ENCODE measurements at places on chromosomes 3 and 15.

GRCh38 chr15:89198934-89199333 lies 22.4 kb downstream of the RLBP1 start:
- no peak for DNase-seq

DNA sequence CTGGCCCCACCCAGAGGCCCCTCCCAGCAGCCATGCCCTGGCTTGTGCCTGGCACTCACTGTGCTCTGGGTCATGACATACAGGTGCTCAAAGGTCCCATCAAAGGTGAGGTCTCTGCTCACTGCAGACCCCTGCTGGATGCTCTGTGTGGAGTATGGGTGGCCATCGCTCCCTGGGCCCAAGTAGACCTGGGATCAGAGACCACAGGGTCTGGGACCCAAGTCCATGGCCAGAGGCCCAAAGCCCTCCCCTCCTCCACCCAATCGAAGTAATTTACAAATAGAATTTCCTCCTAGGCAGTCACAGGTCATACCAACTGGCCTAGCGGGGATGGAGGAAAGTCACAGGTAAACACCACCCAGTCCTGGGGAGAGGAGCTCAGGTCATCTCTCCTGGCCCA lies 7.6 kb downstream of the PLXNB1 start:
- no peak for DNase-seq

DNA sequence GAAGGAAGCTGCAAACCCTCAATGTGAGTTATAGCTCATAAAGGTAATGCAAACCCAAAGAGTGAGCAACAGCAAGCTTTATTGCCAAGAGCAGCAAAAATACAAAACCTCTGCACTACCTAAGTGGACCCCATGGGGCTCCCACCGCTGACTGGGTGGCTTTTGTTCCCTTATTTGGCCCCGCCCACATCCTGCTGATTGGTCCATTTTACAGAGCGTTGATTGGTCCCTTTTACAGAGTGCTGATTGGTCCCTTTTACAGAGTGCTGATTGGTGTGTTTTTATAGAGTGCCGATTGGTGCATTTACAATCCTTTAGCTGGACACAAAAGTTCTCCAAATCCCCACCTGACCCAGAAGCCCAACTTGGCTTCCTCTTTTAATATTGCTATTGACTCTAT lies 154.5 kb upstream of the NSMCE3 start:
- DNase-seq = no peak

GRCh38 chr3:37308247-37308646 lies 133.9 kb upstream of the LRRFIP2 start:
- no peak for DNase-seq

DNA sequence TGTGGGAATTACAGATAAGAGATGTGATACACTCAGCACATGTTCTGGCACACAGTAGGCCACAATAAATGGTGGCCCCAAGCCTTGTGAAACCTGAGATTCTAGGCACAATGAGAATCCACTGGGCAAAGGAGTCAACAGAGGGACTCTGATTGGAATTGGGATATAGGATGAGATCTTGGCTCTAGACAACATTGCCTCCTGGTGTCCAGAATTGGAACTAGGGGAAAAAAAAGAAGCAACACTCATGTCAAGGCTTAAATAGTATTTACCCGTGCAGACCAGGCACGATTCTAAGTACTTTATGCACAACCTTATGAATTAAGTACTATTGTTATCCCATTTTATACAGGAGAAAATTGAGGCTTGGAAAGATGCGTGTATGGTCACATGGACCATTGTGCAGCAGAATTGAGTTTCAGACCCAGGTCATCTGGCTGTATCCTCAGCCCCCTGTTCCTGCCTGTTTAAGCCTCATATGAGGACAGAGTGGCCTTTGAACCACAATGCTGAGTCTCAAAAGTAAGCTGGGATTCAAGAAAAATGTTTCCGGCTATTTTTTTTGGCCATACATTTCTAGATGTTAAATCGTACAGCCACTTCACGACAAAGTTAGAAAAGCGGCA lies 124.8 kb downstream of the SV2B start:
- DNase-seq = no peak

DNA sequence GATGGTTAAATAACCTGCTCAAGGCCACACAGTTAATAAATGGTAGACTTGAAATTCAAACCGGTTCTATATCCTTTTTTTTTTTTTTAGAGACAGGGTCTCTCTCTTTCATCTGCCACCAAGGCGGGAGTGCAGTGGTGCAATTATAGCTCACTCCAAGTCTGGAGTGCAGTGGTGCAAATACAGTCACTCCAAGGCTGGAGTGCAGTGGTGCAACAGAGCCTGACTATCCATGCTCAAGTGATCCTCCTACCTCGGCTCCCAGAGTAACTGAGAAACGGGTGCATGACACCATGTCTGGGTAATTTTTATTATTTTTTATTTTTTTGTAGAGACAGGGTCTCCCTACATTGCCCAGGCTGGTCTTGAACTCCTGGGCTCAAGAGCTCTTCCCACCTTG lies 23.4 kb downstream of the DPP8 start:
- no peak for DNase-seq

- no peak for DNase-seq
These were observed 24.0 kb downstream of the AMOTL2 start for GRCh38 chr3:134350266-134350665.

DNA sequence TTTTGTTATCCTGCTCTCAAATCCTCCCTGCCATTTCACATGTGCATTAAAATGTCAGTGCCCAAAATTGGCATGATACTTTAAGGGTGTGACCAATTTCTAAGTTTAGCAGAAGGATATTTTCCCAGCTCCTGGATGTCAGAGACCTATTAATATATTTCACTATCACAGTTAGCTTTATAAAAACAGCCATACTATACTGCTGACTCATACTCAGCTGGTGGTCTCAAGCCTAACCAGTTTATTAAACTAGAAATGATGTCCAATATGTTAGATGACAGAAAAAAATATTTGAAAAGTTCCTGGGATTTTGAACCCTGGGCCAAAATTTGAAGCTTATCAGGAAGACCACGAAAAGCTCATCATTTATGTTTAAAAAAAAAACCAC lies 60.9 kb upstream of the ZNF280D start:
- no peak for DNase-seq

GRCh38 chr3:196225763-196226364 lies 9.5 kb downstream of the SLC51A start:
- no peak for DNase-seq

DNA sequence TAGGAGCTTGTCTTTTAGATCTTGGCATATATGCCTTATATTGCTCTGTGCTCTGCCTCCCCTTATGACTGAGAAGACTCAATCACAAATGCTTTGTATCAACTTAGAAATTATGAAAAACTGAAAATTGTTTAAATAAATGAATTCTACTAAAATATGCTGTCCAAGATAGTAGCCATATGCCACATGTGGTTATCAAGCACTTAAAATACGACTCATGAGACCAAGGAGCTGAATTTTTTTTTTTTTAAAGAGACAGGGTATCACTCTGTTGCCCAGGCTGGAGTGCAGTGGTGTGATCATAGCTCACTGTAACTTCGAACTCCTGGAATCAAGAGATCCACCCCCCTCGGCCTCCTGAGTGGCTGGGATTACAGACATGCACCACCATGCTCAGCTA lies 118.3 kb downstream of the RFTN1 start:
- DNase-seq = no peak

DNA sequence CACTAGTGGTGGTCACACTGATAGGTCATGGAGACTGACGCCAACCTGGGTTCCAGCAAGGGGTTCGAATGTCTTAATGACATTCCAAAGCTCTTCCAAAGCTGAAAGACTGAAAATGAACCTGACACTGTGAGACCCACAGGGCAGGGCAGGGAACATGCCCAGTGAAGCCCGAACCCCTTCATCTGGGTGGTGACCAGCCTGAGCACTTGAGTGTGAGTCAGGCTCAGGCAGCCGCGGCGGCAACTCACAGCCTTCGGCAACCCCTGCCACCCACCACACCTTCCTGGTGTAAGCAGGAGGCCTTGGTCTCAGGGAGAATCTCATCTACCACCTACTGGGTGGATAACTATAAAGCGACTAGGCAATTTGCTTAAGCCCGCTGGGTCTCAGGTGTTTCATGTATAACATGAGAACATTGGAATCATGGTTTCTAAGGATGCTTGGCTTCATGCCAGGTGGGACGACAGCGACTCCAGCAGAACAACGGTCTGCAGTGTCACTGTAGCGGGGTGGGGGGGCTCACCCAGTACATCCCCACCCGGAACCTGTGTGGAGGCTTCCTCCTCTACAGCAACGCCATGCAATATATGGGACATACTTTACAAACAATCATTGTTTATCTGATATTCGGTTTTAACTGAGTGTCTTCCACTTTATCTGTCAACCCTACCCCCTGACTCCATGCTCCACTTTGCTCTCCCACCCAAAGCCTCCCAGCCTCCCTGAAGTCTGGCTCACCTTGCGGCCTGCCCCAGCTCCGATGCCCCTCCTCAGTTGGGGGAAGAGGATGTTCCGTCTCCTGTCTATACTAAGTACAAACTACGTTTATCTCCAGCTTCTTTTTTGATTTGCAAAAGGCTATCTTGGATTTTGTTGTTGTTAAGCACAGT lies 125.0 kb upstream of the MEF2A start:
- DNase-seq = peak; percentile 9

- DNase-seq = no peak
These were observed 597 bp downstream of the P2RY12 start for GRCh38 chr3:151383956-151384355.

- DNase-seq = no peak
These were observed 61.5 kb upstream of the RPL35A start for GRCh38 chr3:197888511-197888910.

GRCh38 chr3:59320080-59320479 lies 270.3 kb upstream of the CFAP20DC start:
- no peak for DNase-seq

DNA sequence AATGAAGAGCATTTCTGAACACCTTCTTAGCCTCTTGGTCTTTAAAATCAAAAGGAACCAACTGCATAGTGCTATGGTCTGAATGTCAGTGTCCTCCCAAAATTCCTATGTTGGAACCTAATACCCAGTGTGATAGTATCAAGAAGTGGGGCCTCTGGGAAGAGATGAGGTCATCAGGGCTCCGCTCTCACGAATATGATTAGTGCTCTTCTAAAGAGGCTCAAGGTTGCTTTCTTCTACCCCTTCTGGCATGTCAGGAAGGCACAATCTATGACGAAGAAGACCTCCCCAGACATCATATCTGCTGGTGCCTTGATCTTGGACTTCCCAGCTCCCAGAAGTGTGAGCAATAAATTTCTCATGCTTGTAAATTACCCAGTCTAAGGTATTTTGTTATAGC lies 209.5 kb downstream of the MAGI1 start:
- DNase-seq = no peak

GRCh38 chr15:83318861-83319415 lies 34.5 kb upstream of the BNC1 start:
- DNase-seq = no peak

DNA sequence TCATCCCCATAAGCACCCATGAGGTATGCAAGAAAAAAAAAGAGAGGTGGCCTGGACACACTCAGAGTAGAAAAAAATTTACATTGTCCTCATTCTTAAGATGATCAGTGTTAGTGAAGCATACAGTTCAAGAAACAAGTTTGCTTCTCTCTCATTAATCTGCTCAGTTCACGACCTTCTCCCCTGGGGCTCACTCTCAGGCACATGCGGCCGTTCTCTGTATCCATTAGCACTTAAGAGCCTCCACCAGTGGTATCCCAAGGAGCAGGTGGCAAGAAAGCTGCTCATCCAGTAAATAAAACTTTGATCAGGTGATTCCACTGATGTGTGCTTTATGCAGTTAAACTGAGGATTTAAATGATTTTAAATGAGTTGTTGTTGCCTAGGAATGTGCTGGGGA lies 57.4 kb downstream of the ARHGAP31 start:
- no peak for DNase-seq

GRCh38 chr3:26768068-26768651 lies 145.6 kb downstream of the LRRC3B start:
- no peak for DNase-seq

- no peak for DNase-seq
These were observed 17.0 kb downstream of the SOX2 start for GRCh38 chr3:181728470-181729340.

DNA sequence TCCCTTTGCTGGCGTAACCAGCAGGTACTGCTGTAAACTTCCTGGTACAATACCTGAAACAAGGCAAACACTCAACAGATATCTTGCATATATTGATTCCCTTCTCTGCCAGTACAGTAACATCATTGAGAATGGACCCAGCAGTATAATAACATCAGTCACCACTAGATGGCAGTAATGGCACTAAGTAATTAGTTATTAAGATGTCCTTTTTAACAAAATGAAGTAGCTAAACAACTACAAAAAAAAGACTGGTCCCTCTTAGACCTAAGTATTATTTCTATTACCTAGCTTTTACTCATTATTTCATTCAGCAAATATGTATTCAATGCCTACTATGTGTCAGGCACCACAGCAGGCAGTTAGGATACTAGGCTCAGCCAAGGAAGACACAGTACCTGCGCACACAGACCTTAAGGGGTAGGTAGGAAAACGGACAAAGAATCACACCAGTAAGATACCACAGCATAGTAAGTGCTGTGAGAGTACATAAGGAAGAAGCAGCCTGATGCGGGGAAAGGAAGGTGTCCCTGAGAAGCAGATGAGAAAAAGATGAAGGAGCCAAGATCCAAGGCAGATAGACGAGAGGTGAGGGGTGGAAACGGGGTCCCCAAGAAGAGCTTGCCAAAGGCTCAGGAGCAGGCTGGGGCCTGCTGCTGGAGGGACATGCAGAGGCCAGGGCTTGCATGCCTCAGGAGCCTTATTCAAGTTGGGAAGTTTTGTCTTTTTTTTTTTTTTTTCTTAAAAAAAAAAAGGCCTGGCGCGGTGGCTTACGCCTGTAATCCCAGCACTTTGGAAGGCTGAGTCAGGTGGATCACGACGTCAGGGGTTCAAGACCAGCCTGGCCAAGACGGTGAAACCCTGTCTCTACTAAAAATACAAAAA lies 102.7 kb upstream of the CHD2 start:
- DNase-seq = no peak

GRCh38 chr3:135349254-135349948 lies 554.3 kb downstream of the EPHB1 start:
- DNase-seq = no peak

GRCh38 chr15:72086920-72087648 lies 30.9 kb downstream of the MYO9A start:
- no peak for DNase-seq

DNA sequence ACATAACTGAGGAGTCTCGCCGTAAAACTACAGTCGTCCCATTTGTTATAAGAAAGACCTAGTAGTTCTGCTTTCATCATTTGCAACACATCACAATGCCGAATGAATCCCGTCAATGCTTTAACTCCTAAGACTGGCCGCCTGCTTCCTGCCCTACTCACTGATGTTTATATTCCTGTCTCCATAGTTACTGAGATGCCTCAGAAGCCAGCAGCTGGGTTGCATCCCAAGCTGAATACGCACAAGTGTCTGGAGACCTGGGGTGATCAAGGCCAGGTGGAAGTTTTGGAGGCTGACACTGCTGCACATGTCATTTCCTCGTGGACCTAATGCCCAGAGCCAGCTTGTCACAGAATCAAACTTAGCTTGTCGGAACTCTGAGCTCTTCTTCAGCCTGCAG lies 95.2 kb upstream of the UBE2E1 start:
- peak; percentile 44 for DNase-seq

Measured in ovary (tissue), 10 donors.